ENCODE measurements at places on chromosomes 4 and X.

DNA sequence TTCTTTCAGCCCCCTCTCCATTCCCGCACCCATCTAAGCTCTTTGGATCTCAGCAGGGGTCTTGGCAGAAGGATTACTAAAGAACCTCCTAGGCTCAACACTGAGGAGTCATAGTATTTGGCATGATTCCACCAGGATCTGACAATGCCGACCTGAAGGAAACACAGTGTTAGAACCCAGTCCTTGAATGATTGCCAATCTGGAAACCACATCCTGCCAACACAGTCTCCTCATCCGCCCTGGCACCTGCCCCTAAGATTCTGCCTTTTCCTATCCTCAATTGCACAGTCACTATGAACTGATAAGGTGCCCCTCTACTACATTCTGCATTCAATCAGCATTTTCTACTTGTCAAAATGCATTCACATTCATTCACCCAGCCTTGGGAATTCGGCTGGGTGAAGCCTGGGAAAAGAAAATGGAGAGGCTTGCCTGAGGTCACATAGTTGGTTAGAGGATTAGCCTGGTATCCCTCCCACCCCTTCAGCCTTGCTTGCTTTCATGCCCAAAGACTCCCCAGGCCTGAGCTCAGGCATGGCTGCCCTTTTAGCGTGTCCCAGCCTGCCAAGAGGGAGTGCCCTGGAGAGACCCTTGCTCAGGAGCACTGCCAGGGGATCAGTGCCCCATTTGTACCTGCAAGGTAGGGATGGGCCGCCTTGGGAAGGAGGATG lies 2.2 kb upstream of the CLDN2 start:
- no peak for DNase-seq

- no peak for DNase-seq
Observed at GRCh38 chr4:6180841-6181631, 19.3 kb downstream of the JAKMIP1 start.

DNA sequence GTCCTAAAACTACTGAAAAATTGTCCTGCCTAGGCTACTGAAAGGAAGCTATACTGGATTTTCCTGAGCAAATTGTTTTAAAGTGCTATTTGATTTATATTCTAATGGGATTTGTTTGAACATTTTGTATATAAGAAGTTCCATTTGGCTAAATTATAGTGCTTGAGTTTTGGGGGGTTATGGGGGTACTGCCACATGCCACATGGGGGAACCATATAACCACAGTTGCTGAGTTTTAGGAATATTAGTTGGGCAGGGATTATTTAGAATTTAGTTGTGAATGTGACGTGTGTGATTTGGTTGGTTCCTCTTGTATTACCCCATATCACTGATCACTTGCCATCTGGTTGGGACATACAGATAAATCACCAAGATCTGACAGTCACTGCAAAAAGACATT lies 224.5 kb upstream of the TAPT1 start:
- no peak for DNase-seq

DNA sequence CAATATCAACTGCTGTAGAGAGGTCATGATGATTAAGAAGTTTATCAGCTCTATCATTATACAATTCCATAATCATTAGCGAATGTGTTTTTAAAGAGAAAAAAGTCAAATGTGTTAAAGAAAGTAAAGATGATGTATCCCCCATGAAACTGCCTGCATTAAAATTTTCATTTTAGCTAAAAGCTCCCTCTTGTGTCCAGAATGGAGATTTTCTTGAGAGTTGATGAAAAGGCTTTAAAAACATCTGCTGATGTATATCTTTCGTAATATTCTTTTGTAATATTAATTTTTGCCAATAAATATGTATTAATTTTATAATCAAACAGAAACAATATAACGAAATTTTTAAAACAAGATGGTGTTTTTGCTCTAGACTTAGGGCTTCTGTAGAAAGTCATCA lies 52.1 kb upstream of the LHFPL1 start:
- no peak for DNase-seq

DNA sequence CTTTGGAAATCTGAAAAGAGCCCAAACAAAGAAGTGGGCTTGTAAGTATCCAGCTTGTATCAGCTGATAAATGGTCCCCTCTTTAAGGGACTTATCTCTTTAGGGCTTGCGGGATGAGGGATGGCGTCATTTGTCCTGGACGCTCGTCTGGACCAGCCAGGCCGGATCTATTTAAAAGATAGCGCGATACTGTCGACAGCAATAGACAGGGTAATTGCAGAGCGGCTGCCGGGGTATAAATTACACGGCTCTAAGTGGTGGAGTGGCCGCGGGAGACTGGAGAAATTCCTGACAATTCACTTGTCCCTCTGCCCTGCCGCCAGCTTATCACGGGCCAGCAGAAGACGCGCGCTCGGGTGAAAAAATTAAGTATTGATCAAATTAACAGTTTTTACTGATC lies 90.7 kb downstream of the FAM53A start:
- no peak for DNase-seq

- DNase-seq = no peak
Observed at GRCh38 chr4:15481961-15482745, 12.5 kb downstream of the CC2D2A start.

DNA sequence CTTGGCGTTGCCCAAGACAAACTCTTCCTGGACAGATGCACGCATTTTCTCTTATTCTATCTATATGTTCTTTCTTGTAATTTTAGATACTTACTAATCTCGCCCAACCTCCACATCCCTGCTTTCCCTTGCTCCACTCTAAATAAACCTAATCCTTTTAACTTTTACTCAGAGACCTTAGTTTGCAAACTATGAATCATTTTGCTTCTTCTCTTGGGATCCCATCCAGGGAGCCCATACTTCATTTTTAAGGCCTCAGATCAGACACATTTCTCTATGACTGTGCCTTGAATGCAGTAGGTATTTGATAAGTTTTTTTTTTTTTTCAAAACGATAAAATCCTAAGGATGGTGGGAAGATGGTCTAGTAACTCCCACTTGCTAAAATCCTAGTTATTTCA lies 353.8 kb upstream of the HAND2 start:
- no peak for DNase-seq

DNA sequence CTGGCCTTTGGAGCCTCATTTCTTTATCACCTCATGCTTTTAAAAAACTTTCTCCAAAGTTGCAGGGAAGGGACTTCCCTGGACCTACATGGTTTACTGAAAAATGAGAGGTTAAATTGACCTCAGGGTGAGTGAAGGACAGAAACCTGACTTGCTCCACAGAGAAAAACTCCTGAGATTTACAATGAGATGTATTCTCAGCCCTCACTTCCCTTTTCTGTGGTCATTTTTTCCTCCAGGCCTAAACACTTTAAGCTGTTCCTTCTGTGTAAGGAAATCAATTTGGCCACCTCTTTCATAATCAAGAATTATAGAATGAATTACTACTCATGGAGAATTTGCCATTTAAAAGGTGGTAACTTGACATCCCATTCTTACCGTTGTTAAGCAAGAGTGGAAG lies 77.9 kb downstream of the HPGD start:
- no peak for DNase-seq

GRCh38 chr4:182492423-182492822 lies 249.2 kb downstream of the TENM3 start:
- no peak for DNase-seq

DNA sequence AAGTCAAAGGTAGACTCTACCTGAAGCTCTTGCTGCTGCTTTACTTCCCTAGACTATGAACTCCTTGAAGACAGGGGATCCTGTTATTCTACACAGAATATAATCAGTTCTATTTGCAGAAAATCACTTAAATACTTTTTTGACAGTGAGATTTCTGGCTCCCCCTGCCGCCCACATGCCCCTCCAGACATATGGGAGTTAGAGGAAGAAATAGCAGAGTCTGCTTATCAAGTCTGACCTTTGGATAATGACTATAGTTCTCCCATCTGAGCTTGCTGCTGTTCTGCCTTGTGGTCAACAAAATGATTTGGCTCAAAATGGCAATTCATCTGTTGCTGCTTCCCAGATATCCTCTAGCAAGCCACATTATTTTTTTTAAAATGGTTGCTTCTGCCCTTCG lies 101.1 kb downstream of the ENOX2 start:
- DNase-seq = no peak

- DNase-seq = no peak
Observed at GRCh38 chr4:106584337-106584989, 215.9 kb upstream of the GIMD1 start.

DNA sequence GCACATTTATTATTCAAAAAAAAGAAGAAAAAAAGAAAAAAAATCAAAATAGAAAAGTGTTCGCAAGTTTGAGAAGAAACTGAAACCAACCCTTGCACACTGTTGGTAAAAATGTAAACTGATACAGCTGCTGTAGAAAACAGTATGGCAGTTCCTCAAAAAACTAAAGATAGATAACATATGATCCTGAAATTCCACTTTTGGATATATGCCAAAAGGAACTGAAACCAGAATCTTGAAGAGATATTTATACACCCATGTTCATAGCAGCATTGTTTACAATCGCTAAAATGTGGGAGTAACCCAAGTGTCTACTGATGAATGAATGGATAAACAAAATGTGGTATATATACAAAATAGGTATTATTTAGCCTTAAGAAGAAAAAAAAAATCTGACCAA lies 155.4 kb downstream of the TBCK start:
- DNase-seq = no peak

DNA sequence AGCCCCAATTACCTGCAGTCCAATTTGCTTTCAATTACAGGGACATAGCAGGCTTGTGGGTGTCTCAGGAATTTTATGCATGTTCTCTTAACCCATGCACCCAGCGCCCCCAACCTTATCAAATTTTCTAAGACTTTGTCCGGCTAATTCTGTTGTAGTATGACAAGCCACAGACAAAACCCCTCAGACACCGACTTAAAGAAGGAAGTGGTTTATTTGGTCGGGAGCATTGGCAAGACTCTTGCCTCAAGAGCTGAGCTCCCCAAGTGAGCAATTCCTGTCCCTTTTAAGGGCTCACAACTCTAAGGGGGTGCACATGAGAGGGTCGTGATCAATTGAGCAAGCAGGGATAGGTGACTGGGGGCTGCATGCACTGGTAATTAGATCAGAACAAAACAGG lies 28.7 kb upstream of the IL9R start:
- DNase-seq = no peak

- no peak for DNase-seq
Observed at GRCh38 chrX:41445781-41446358, 1.3 kb upstream of the NYX start.
